DMS 273 treated with DMSO at 0.1 percent for 48 hours (cell line): ENCODE measurements at places on chromosomes 5 and 9.

DNA sequence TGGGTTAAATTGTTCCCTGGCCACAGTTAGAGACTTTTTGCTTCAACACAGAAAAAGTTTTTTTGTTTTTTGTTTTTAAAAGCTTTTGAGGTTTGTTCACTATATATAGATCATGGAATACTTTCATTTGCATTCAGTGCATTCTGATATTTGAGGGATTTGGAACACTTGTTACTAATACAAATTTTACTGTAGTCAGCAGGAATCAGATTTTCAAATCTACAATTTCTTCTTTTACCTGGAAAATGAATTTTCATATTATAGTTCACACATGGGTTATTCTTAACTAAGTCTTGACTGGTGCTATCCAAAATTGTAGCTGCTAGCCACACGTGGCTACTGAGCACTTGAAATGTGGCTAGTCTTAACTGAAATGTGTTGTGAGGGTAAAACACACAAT, 142.0 kb downstream of the RMI1 start:
- no peak for DNase-seq

DNA sequence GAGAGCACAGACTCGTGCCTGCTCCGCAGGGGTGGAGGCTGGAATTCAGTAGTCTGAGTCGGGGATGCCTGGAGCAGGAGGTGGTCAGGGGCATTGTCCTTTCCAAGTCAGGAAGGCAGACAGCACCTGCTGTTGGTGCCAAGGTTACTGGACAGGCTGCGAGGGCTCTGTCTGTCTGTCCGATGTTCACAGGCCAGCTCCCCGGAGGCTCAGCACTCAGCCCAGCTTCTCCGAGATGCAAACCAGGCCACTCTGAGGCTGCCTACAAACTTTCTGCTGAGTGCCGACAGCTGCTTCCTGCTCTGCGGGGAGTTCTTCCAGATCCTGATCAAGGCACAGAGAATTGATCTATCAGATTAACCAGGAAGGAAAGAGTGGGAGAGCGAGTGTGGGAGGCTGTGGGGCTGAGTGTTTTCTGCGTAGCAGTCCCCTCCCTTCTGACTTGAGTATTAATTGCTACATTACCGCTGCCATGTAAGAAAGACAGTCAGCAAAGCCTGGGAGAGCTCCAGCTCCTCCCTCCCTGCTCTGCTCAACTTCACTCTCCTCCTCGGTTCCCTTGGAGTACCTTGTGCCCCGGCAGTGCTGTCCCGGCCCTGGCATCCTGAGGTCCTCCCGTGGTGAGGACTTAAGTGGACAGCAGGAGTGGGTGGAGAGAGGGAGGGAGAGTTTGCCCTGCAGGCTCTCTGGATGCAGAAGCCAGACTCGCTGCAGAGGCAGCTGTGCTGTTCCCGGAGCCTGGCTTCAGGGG, 36.0 kb downstream of the KCNMB1 start:
- no peak for DNase-seq

DNA sequence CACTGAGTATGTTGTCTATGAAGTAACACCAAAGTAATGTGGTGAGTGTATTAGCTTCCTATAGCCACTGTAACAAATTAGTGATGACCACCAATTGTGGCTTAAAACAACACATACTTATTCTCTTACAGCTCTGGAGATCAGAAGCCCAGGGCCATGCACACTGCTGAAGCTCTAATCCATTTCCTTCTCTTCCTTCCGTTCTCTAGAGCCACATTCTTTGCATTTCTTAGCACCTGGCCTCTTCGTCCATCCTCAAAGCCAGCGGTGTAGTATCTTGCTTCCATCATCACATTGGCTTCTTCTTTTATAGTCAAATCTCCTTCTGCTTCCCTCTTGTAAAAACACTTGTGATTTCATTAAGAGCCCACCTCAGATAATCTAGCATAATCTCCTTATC, 230.3 kb upstream of the RFX3 start:
- DNase-seq, result no peak

DNA sequence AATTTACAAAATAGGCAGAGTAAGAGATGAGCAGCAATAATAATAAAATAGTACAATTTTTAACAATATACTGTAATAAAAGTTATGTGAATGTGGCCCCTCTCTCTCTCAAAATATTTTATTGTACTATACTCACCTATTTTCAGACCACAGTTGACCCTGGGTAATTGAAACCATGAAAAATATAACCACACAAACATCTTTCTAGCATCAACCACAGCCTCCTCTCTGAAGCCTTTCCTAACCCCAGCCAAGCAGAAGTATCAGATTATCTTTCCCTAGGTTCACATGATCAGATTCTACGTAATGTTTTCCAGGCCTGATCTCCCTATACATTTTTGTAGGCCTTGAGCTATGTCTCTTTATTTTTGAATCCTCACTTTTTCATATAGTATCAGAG, 35.2 kb downstream of the DNAH5 start:
- DNase-seq, result no peak

GRCh38 chr5:136772491-136772890, 407.1 kb upstream of the TRPC7 start:
- DNase-seq, result no peak

GRCh38 chr5:119187776-119188529, 117.1 kb downstream of the DMXL1 start:
- no peak for DNase-seq

GRCh38 chr9:130890870-130891687, 5.5 kb downstream of the QRFP start:
- DNase-seq, result no peak

- DNase-seq, result no peak
These were observed 28.4 kb downstream of the B4GALT1 start for GRCh38 chr9:33138768-33139167.

DNA sequence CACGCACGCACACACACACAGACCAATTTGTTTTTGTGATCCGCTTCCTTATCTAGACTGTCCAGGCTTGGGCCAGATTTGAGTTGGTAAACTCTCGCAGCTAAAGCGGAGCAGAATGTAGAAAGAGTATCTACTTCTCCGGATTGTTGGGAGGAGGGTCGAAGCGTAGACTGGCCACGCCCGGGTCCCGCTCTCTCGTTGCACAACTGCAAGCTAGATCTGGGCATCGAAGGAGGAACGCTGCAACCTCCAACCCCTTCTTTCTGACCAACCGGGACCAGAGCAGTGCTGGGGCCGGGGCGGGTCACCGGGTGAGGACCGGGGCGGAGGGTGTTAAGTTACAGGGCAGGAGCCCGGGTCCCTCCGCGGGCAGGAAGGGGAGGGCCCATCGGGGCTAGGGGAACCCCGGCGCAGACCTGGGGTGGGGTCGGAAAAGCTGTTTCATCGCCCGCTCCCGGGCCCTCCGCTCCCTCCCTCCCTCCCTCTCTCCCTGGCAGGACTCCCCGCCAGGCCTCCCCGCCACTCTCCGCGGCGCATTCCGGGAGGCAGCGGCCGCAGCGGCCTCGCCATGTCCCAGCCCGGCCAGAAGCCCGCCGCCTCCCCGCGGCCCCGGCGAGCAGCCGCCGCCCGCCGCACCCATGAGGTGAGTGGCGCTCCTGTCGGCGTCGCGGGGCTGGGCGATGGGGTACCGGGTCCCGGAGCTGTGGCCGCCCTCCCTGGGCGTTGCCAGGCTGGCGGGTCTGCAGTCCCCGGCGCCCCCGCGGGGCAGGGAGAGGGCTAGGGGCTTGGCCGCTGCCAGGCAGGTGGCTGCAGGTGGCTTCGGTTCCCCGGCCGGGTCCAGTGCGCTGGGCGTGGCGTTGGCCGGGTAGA, at the start of gene CAST:
Gene CAST, plus strand, starts transcription at position 522 of the 870 bp plus-strand sequence. Its CDS starts 47 bp downstream, at position 569.
- peak; percentile 71 for DNase-seq

DNA sequence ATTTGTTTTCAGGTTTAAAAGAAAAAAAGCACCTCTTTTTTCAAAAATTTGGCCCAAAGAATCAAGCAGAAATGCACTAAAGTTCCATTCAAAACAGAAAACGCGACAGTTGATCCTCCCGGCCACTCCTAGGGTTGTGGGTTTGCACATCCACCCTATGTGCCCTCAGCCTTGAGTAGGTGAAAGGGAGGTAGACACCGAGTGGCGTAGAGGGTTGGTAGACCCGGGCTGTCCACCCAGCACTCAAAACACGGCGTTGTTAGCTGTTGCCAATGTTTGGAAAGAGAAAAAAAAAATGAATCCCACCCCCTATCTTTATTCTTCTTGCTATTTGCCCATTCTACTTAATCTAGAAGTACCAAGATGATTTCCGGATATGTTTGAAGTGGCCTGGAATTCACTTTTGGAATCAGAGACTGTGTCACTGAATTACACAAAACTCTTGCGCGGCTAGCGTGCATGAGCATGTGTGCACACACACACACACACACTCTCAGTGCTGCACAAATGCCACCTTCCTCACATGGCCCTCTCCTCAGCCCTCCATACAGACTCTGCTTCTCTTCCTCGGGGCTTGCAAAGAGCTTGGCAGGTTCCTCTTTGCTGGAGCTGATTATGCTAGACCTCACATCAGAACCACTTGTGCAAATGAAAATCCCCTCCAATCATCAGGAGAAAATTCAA, 110.2 kb upstream of the HAND1 start:
- no peak for DNase-seq

- DNase-seq, result no peak
These were observed 4.9 kb upstream of the AMACR start for GRCh38 chr5:34012791-34013190.

- DNase-seq, result no peak
These were observed 709 bp downstream of the SLC35D2 start for GRCh38 chr9:96382839-96383164.

- no peak for DNase-seq
These were observed 70.7 kb upstream of the RNF38 start for GRCh38 chr9:36470643-36471290.

GRCh38 chr5:160269017-160269416, 39.7 kb downstream of the FABP6 start:
- no peak for DNase-seq

DNA sequence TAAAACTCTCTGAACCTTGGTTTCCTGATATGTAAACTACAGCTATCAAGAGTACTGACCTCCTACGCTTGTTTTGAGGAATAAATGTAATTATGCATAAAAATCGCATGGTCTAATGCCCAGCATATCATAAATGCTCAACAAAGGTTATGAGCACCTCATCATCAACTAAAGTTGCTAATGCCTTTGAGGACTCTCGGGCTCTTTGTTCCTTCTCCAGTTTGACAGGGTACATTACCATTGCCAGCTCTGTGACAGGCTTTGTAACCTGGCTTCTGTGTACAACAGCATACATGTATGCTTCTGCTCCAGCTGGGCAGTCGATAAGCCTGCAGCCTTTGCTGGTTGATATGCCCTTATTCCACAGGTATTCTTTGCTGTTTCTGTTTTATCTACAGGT, 95.2 kb downstream of the C9orf152 start:
- DNase-seq, result no peak

- peak; percentile 57 for DNase-seq
These were observed 598 bp upstream of the TMED7 start for GRCh38 chr5:115626445-115626823.

- no peak for DNase-seq
These were observed 499.0 kb downstream of the ACTL7B start for GRCh38 chr9:108356806-108357205.

DNA sequence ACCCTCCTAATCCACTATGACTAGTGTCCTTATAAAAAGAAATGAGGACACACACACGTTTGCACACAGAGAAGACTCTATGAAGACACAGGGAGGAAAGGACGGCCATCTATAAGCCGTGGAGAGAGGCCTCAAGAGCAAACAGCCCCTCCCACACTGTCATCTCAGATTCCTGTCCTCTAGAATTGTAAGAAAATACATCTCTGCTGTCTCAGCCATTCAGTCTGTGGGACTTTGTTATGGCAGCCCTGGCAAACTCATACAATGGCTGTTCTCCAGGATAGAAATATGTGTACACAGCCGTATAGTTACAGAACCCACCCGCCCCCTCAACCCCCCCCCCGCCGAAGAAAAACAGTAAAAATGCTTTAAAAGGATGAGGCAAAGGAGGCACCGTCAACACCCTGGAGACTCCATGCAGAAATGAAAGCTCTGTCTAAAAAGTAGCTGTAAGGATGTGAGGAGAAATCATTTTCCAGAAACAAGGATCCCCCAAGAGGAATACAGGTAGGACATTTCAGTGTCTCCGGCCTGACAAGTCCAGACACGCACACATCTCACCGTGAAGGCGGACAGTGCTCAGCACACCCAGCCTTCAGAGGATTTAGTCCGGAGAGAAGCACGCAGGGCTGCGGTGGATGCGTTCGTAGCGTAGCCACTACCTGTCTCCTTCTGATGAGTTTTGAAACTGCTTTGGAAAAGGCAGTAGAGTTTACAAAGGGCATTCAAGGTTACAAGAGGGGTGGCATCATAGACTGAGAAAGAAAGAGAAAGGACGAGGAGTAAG, 110.8 kb upstream of the ERCC6L2 start:
- no peak for DNase-seq

DNA sequence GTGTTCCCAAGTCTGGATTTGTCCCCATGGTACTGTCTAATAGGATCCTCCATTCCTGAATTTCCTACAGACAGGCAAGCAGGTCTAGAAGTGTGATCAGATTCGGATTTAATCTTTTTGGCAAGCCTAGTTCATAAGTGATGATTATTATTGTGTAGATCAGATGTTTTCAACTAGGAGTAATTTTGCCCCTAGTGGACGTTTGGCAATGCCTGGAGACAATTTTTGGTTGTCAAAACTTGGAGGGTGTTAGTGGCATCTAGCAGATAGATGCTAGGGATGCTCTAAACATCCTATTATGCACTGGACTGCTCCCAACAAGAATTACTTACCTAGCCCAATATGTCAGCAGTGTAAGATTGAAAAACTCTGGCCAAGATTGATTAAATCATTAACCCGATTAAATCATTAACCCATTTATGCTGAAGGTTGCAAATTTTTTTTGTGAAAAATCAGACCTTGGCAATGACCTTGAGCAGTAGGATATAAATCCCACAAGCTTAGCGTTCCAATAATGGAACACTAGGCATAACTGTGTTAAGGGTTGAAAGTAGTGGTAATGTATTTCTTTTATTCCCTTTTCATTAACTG, 28.2 kb downstream of the TCERG1 start:
- DNase-seq, result no peak

- no peak for DNase-seq
These were observed 20.3 kb downstream of the MFAP3 start for GRCh38 chr5:154059039-154059430.

DNA sequence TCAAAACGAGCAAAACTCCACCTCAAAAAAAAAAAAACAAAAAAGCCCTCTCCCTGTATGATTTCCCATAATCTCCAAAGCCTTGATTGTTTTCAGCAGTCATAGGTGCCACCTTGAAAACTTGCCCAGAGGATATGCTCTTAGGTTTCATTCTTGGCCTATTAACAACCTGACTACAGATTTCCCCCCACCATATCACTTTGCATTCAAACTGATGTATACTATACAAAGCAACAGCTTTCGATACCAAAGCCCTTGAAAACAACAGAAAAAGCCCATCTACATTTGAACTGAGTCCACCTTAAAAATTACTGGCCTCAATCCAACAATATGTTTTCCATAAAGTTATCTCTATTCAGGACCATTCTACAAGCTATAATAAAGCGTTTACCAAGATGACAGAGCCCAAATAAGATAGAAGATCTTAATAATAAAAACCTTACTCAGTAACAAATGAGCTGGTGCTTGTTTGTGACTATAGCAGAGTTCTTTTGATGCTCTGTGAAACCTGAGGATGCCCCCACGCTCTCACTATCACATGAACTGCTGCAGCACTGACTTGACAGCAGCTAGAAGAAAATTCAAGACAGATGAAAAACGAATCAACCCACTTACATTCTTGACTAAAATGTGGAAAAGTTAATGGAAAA, 44.4 kb downstream of the FNBP1 start:
- no peak for DNase-seq
